Upper lobe of right lung (tissue), 1 donor: ENCODE measurements at places on chromosomes 4 and X. TPM values are rescaled to one million over a fixed set of nuclear protein-coding genes. Genes with fewer than 3 reads are reported as not detected.

The CFAP47 gene
- not detected for total RNA-seq

GRCh38 chrX:48043056-48043455 lies 28.4 kb downstream of the ZNF630 start:
- no peaks in the 10 kb centered on the region for H3K36me3 ChIP-seq
- DNase-seq = no peak
- no peaks in the 10 kb centered on the region for H3K27me3 ChIP-seq
- H3K4me1 ChIP-seq = no peaks in the 10 kb centered on the region
- H3K27ac ChIP-seq = no peak overlapping the region
- H3K4me3 ChIP-seq = no peak overlapping the region

DNA sequence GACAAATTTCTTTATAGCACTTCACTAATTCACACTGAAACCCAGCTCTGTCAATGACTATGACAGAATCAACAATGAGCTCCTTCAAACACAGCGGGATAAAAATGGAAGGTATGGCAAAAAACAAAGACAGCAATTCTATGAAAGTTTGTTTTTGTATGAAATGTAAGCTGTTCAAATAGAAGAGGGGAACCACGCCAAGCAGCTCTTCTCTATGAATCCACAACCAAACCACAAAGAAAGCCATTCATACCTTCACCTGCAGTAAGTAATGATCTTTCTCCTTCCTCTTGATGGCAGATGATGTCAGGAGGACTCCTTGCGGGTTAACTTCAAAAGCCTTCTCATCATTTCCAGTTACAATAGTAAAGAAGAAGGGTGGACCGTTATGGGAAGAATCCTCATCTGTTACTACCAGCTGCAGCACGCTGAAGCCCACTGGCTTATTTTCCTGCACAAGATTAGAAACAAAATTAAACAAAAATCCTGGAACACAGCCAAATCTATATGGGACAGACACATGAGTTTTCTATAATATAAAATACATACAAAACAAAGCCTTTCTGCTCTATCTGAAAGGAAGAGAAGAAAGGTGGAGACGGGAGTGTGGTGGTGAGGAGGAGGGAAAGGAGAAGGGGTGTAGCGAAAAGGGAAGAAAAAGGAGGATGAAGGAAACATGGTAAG lies 48.9 kb upstream of the MTNR1A start:
- peaks cover 51% of the 10 kb centered on the region for H3K36me3 ChIP-seq
- H3K27me3 ChIP-seq = no peaks in the 10 kb centered on the region
- no peak overlapping the region for H3K4me3 ChIP-seq

- peak; percentile 72 for DNase-seq
- H3K36me3 ChIP-seq = no peaks in the 10 kb centered on the region
- H3K4me3 ChIP-seq = no peak overlapping the region
- no peak overlapping the region for H3K27ac ChIP-seq
- no peaks in the 10 kb centered on the region for H3K27me3 ChIP-seq
Observed at GRCh38 chrX:49291615-49292337, 11.7 kb upstream of the GAGE10 start.

DNA sequence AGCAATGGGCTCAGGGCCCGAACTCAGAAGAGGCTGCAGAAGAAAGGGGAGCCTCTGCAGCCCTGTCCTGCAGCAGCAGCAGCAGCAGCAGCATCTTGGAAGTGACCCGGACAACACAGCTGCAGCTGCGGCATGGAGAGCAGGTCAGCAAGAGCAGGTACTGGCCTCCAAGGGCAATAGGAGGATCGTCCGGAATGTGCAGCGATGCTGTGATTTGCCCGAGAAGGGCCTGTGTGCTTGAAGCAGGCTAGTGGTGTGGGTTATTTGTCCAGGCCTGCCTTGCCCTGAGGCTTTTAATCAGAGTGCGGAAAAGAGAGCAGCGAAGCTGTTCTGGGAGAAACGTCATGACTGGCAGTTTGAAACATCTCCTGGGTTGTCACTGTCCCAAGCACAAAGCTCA lies 126.0 kb downstream of the F11 start:
- no peaks in the 10 kb centered on the region for H3K27me3 ChIP-seq
- H3K4me3 ChIP-seq = no peak overlapping the region
- no peak for DNase-seq
- no peaks in the 10 kb centered on the region for H3K36me3 ChIP-seq
- no peak overlapping the region for H3K27ac ChIP-seq
- no peaks in the 10 kb centered on the region for H3K4me1 ChIP-seq

DNA sequence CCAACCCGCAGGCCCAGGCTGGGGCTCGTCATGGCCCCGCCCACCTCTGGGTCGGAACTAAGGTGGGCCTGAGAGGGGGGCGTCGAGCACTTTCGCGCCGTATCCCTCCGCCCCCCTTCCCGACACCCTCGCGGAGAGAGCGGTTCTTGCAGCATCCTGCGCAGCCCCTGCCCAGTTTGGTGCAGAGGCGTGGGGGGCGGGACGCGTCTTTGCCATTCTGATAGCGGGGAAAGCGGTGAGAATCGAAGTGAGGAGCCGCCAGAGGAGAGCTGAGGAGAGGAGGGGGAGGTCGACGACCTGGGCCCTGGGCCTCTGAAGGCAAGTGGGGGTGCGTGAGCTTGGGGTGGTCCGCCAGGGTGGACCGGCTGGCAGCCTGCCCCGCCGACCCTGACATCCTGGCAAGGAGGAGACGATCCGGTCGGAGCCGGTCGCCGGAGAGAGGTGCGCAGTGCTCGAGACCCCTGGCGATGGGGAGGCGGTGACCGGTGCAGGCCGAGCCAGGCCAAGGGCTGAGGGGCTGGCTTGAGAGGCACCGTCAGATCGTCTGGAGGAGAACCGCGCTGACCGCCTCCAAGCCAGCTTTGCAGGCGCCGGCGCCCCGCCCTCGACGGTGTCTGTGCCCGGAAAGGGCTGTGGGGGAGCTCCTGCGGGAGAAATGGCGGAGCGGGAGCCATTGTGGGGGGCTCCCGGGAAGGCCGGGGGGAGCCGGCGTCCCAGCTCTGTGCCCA lies 25.5 kb downstream of the GPRASP3 start:
- H3K27me3 ChIP-seq = no peaks in the 10 kb centered on the region
- peak overlapping the region; percentile 52 for H3K4me3 ChIP-seq
- peak; percentile 66 for DNase-seq
- no peaks in the 10 kb centered on the region for H3K36me3 ChIP-seq
- no peaks in the 10 kb centered on the region for H3K4me1 ChIP-seq
